ENCODE measurements at places on chromosomes 1 and 21. TPM values are rescaled to one million over a fixed set of nuclear protein-coding genes. Genes with fewer than 3 reads are reported as not detected.

The ADORA1 gene
- 1.9 TPM for total RNA-seq

The HES3 gene
- total RNA-seq, result not detected

The LRRC53 gene
- 0.11 TPM for total RNA-seq

The SRP9 gene
- total RNA-seq, result 461 TPM

The TSPAN1 gene
- total RNA-seq, result 0.49 TPM

The INSRR gene
- total RNA-seq, result 0.22 TPM

The NFIA gene
- 64.5 TPM for total RNA-seq

The TYW3 gene
- 12.0 TPM for total RNA-seq

The SYTL1 gene
- 5.9 TPM for total RNA-seq

The CFAP74 gene
- 0.27 TPM for total RNA-seq

The CCDC17 gene
- 0.93 TPM for total RNA-seq

The FGR gene
- 3.7 TPM for total RNA-seq

The PADI2 gene
- 24.0 TPM for total RNA-seq

The HSPA13 gene
- total RNA-seq, result 86.6 TPM

The TTLL7 gene
- total RNA-seq, result 91.1 TPM

The HCRTR1 gene
- total RNA-seq, result not detected

The SLC22A15 gene
- 8.1 TPM for total RNA-seq
